ENCODE measurements at places on chromosomes 3 and 15. TPM values are rescaled to one million over a fixed set of nuclear protein-coding genes. Genes with fewer than 3 reads are reported as not detected.

DNA sequence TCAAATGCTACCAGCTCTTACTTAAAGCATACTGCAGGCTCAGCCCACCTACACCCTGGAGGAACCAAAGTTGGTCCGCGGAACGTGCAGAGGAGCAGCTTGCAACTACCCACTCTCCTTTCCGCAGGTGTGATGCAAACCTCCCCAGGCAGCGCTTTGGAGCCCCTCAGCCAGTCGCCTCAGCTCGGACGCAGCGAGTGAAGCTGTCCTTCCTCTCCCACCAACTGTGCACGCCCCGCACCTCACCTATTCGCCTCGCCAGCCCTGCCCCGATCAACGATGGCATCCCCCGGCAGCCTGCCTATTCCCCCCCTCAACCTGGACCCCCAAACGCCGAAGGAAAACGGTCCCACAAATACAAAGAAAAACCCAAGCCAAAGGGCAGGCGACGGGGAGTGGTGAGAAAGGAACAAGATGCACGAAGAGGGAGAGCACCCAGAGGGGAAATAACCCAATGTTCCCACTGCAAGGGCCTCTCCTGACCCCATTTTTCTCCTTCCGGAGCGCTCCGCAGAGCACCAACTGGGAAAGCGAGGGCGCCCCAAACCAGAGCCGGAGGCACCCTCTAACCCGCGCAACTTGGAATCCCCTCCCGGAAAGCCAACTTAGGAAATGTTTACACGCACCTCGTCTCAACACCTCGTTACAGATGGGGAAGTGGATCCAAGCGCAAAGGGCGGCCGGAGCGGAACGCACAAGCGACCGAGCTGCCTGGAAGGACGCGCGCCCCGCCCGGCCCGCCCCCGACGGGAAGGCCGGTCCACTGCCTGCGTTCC is 665 bp downstream of the GLB1 start:
- no peaks in the 10 kb centered on the region for H3K27me3 ChIP-seq
- peaks cover 5% of the 10 kb centered on the region for H3K4me1 ChIP-seq
- peak; percentile 88 for DNase-seq
- H3K27ac ChIP-seq: peak overlapping the region; percentile 98
- peaks cover 12% of the 10 kb centered on the region for H3K36me3 ChIP-seq

DNA sequence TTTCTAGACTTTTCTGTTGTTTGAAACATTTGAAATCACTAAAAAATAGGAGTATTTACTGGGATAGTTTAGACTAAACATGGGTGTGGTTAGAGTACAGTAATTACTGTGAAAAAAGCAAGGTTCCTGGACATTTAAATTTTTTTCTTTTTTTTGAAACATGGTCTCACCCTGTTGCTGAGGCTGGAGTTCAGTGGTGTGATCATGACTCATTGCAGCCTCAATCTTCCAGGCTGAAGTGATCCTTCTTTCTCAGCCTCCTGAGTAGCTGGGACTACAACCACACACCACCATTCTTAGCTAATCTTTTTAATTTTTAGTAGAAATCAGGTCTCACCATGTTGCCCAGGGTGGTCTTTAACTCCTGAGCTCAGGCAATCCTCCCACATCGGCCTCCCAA is 20.4 kb upstream of the CELF6 start:
- H3K4me3 ChIP-seq: no peak overlapping the region
- peaks cover 30% of the 10 kb centered on the region for H3K36me3 ChIP-seq

ABCF3 gene
- 60.9 TPM for total RNA-seq

NEK4 gene
- 27.2 TPM for total RNA-seq

DNAJB11 gene
- 43.8 TPM for total RNA-seq

DNA sequence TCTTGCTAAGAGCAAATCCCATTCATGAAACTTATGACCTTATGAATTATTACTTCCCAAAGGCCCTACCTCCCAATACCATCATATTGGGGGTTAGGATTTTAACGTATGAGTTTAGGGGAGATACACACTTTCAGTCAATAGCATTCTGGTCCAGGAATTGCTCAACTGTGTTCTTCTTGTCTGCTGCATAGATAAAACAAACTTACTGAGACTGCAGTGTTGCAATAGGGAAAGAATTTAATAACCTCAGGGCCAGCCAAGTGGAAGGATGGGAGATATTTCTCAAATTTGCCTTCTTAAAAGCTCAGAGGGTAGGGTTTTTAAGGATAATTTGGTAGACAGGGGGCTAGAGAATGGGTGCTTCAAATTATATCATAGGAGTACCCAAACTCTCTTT is 625.8 kb downstream of the OTOL1 start:
- no peak overlapping the region for H3K4me3 ChIP-seq
- no peak overlapping the region for H3K27ac ChIP-seq
- no peaks in the 10 kb centered on the region for H3K36me3 ChIP-seq
- H3K4me1 ChIP-seq: no peaks in the 10 kb centered on the region

GOLGA8H gene
- total RNA-seq: 0.67 TPM

- no peaks in the 10 kb centered on the region for H3K4me1 ChIP-seq
- no peaks in the 10 kb centered on the region for H3K36me3 ChIP-seq
- H3K4me3 ChIP-seq: no peak overlapping the region
- no peak for DNase-seq
- no peak overlapping the region for H3K27ac ChIP-seq
- no peaks in the 10 kb centered on the region for H3K27me3 ChIP-seq
These were observed 52.3 kb downstream of the CRTAP start for GRCh38 chr3:33166095-33166494.

Measured in upper lobe of right lung (tissue), 1 donor.